Left lobe of liver (tissue), 2 donors: ENCODE measurements at places on chromosomes 5 and 9.

DNA sequence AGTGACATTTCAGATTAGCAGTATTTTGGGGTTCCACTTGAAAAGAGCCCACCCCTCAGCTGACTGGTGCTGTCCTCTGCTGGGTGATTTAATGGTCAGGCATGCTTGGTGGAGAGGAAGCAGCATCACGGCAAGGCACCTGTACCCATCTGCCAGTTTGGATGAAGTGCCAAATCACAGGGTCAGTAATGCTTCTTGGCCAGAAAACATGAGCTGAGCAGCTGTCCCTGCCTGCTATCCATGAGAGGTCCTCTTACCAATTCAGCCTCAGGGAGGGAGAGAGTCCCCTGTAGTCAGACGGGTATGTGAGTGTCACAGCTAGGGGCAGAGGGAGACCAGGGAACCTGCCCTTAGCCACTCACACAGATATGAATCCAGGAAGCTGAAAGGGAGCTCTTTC lies 137.9 kb downstream of the SEC61B start:
- no peak for DNase-seq

GRCh38 chr9:123157221-123157620 lies 111.2 kb downstream of the STRBP start:
- DNase-seq, result no peak

GRCh38 chr5:54243483-54244080 lies 66.8 kb downstream of the ARL15 start:
- no peak for DNase-seq

DNA sequence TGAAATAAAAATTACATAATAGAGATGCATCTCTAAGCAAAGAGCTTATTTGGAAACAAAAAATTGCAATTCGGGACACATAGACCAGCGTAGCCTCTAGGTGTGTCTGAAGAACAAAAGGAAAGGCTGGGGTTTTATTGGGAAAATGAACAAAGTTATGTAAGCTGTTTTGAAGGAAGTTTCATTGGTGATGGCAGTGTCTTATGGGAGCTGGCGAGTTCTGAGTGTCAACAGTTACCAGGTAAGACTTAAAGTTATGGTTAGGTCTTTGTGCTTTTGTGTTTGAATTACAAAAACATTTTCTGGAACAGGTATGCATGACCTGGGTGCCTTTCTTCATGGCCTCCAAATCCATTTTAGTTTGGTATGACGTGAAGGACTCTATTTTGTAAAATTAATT lies 48.9 kb downstream of the SLC27A6 start:
- DNase-seq, result no peak

DNA sequence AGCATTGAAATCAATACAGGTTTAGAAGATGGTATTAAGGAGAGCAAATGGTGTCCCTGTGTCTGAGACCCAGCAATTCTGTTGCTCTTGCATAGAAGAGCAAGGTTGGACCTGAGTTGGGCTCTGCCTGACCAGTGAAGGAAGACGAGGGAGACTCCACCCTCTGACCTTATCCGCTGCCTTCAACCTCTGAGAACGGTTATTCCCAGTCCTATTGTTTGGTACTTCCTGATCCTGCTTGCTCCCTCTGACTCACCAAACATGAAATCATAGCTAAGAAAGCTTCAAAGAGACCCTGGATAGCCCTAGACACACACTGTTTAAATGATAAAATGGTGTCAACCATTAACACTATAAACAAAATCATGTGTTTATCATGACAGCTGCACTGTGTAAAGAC lies 218.5 kb downstream of the PLK2 start:
- no peak for DNase-seq
